ENCODE measurements at places on chromosomes 12 and 14.

- no peak for DNase-seq
Observed at GRCh38 chr12:39692258-39692853, 72.8 kb upstream of the ABCD2 start.

DNA sequence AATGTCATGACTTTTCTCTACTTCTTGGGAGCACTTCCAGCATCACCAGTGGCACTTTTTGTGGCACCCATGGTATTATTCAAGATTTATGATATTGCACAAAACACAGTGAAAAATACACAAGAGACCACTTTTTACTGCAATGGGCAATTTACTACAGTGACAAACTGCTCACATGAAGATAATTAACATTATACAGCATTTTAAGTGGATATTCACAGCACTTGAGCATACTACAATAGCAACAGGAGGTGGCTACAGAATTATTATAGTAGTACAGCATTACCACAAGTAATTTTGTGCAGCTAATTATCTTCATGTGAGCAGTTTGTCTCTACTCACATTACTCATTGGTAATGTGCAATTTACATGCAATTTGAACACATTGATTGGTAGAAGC is 18.3 kb downstream of the IL26 start:
- DNase-seq = no peak

GRCh38 chr12:11777451-11777850 is 128.0 kb downstream of the ETV6 start:
- no peak for DNase-seq

- no peak for DNase-seq
Observed at GRCh38 chr12:17333287-17333686, 727.3 kb upstream of the LMO3 start.

GRCh38 chr12:112183141-112184021 is 58.0 kb downstream of the TRAFD1 start:
- DNase-seq = no peak

DNA sequence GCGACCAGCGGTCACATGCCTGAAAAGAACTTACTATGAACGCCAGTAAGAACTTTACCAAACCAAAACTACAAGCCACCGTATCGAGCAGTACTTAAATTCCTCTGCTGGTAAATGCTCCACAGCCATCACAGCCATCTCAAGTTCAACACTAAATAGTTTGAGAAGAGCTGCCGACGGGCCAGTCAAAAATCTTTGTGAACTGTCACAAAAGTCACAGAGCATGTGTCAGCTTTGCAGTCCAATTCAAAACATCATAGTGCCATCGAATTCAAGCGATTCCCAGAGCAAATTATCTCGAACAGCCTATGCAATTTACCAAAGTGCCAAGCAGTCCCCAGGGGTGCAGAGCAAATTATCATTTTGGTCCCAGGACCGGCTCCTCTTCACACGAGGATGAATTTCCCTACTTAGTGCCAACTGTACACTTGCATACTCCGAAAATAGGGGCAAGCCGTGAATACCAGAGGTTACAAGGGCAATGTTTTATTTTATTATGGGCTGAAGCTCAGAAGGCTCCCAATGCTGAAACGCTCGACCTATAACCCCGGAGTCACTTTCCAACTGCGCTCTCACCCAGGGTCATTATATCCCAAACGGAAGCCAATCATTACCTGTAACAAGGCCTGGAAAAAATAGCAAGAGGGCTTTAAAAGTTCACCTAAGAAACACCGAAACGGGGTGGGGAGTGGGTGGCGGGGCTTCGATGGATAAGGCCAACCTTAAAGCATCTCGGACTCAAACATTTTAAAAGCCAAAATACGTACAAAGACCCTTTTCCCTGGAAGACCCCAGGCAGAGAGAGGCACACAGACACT is 1.1 kb downstream of the LRP6 start:
- peak; percentile 45 for DNase-seq

GRCh38 chr12:7497661-7498060 is 5.9 kb downstream of the CD163 start:
- no peak for DNase-seq

- no peak for DNase-seq
Observed at GRCh38 chr14:90576981-90577660, 180.3 kb downstream of the CALM1 start.

- no peak for DNase-seq
Observed at GRCh38 chr12:51874486-51874885, 13.4 kb upstream of the ANKRD33 start.

DNA sequence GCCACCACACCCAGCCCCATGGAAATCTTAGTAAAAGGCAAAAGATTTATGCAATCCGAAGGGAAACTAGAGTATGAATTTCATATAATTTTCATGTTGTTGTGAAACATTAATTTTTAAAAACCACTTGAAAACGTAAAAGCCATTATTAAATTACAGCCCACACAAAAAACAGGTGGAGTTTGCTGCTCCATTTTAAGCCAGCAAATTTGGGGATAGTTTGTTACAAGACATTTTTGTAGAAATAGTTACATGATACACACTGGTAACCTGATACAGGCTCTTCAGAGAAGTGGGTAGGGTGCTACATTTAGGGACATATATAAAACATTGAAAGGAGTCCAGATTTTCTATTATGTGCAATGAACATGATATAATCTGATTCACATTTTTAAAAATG is 17.6 kb downstream of the GNPTAB start:
- no peak for DNase-seq

DNA sequence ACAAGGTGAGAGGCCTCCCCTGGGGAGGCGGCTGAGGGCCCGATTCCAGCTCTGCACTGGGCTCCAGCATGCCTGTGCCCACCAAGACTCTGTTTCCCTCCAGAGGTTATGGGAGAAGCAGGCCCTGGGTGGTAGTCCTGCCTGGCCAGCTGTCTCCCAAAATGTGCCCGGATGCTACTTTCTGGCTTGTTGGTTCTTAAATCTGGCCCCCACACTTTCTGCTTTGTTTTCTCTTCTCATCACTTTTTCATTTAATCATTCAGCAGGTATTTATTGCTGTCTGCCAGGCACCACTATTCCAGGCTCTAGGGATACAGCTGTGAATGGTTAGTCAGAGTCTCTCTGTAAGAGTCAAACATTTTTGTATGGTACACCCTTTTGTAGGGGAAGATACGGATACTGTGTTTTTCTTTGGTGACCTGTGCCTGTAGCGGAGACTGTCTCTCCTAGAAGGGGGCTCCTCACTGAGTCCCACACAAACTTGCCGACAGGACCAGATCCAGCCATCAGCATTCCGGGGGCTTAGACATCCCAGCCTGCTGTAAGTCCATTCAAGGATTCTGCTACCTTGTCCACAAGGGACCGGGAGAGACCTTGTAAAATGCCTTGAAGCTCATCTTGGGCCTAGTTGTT is 3.8 kb downstream of the DHRS2 start:
- no peak for DNase-seq

- no peak for DNase-seq
Observed at GRCh38 chr12:22529281-22530060, 14.9 kb downstream of the C2CD5 start.

DNA sequence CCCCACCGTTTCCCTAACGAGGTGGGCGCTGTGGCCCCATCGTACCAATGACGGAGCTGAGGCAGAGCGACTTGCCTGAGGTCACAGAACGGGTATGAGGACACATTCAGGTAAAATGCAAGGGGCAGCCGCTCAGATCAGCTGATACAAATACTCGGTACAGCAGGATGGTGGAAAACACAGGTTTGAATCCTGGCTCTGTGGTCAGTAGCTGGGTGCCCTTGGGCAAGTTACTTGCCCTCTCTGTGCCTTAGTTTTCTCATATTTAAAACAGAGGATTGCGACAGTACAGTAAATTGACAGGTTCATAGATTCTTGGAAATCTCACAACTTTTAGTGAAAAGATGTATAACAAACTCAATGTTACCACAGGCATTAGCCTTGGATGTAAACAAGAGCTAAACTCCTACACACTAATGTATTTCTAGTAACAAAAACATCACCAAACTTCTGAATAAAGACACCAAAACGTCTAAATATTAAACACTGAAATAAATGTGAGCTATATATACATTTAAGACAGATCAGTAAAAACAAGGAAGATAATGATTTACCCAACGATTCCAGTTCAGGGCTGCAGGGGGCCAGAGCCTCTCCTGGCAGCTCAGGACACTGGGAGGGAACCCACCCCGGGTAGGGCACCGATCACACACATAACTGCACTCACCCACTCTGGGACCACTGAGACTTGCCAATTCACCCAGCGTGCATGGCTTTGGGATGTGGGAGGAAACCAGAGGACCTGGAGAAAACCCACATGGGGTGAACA is 128.4 kb downstream of the RBM19 start:
- no peak for DNase-seq

- DNase-seq = peak; percentile 76
Observed at GRCh38 chr12:15590180-15590826, 198.9 kb downstream of the EPS8 start.

DNA sequence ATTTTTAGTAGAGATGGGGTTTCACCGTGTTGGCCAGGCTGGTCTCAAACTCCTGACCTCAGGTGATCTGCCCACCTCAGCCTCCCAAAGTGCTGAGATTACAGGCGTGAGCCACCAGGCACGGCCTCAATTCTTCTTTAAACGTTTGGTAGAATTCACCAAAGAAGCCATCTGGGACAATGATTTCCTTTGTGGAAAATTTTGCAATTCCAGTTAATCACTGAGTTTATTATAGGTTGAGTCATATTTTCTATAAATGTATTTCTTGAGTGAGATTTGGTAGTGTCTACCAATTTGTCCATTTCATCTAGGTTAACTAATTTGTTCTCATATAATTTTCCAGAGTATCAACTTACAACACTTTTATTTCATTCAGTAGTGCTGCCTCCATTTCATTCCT is 683.9 kb upstream of the TMEM132C start:
- no peak for DNase-seq

DNA sequence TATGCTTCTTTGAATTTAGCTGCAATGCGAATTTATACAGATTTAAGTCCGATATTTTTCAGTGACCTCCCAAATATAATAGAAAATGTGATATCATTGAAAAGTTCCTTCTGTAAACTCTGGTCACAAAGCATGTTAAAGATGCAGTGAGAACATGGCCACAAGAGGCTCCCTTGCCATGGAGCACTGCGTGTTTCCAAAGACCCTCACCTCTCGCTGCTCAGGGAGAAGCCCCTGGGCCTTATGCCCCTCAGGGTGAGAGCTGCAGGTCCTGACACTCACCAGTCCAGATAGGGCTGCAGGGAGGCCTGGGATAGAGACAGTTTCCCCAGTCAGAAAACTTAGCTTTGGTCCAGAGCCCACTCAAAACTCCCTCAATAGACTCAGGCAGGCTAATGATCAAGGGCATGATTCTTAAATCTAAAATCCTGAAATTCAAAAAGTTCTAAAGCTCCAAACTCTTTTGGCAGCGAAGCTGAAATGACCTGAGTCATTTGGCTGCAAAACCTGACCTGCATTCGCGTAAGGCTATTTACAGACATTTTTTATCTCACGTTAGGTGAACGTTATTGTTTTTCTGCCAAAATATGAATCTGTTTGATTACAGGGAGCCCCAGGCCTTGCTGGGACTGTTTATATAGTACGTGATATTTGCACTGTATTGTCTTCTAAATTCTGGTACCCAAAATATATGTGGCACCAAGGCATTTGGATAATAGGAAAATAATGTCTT is 67.8 kb downstream of the CAPZA3 start:
- no peak for DNase-seq

- DNase-seq = no peak
Observed at GRCh38 chr12:66915306-66915904, 236.5 kb upstream of the GRIP1 start.
